ENCODE measurements at places on chromosomes 11 and 22. TPM values are rescaled to one million over a fixed set of nuclear protein-coding genes. Genes with fewer than 3 reads are reported as not detected.

The TRIM21 gene
- 4.9 TPM for total RNA-seq

- no peak for DNase-seq
- no peak overlapping the region for H3K27ac ChIP-seq
- H3K4me1 ChIP-seq = no peaks in the 10 kb centered on the region
- H3K27me3 ChIP-seq = no peaks in the 10 kb centered on the region
- H3K36me3 ChIP-seq = no peaks in the 10 kb centered on the region
- no peak overlapping the region for H3K4me3 ChIP-seq
These were observed 8.6 kb upstream of the PITPNB start for GRCh38 chr22:27927608-27928007.

GRCh38 chr11:10780040-10780439 is 28.7 kb downstream of the EIF4G2 start:
- no peak for DNase-seq
- no peaks in the 10 kb centered on the region for H3K4me1 ChIP-seq
- no peak overlapping the region for H3K4me3 ChIP-seq
- H3K36me3 ChIP-seq = peaks cover 27% of the 10 kb centered on the region

- H3K27me3 ChIP-seq = no peaks in the 10 kb centered on the region
- no peak overlapping the region for H3K4me3 ChIP-seq
- no peaks in the 10 kb centered on the region for H3K4me1 ChIP-seq
- no peak overlapping the region for H3K27ac ChIP-seq
- no peak for DNase-seq
- no peaks in the 10 kb centered on the region for H3K36me3 ChIP-seq
These were observed 11.3 kb upstream of the WBP2NL start for GRCh38 chr22:41987276-41987675.

DNA sequence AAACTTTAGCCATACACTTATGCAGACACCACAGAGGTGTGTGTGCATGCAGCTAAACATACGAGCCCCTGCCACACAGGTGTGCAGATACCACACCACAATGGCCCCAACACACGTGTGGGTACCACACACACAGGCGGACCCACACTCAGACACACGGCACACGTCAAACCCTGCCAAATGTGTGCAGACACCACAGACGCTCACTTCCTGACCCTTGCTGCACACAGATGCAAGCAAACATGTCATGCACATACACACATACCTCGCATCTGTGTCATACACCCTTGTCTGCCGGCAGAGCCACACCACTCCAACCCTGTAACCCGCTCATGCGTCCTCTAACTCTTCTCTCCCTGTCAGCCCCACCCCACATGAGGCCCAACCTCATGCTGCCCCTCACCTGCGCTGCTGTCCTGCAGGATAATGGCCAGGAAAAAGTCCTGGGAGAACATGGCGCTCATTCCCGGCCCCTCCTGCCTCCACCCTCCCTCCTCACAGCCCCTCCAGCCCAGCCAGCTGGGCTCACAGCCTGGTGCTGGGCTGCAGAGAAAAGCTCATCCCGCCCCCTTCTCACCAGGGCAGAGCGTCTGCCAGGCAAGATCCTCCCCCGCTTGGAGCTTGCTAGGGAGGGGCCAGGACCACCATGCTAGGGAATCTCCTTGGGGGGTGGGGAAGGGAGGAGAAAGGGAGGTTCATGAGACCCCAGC is 14.2 kb downstream of the SMPD1 start:
- H3K4me3 ChIP-seq = no peak overlapping the region
- H3K36me3 ChIP-seq = no peaks in the 10 kb centered on the region
- H3K4me1 ChIP-seq = no peaks in the 10 kb centered on the region
- H3K27me3 ChIP-seq = no peaks in the 10 kb centered on the region

Measured in pancreas (tissue), 10 donors.